ENCODE measurements at places on chromosomes 16 and 17.

DNA sequence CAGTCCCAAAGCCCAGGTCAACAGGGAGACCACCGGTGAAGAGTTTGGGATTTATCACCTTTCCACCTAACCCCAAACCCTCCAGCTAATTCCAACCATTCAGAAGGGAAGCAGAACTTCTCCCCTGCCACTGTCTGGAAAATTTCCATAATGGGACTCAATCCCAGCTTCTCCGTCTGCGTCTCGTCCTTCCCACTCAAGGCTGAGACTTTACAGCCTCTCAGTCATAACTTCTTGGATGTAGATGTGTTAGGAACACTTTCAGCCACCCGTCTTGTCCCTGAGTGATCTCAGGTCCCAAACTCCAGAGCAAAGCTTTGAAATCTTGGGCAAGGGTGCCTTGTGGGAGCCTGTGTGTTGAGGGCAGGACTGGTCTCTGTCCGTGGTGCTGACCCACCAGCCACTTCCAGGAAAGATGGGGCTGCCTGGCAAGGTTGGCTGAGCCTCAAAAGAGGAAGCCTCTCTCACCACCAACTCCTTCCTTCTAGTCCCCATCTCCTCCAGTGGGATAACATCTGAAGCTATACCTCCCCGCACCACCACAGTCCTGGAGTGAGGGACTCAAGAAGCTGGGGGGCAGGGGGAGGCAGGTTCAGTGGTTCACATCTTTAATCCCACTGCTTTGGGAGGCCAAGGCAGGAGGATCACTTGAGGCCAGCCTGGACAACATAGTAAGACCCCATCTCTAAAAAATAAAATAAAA, 9.3 kb downstream of the GAS2L2 start:
- DNase-seq: no peak

GRCh38 chr16:67865318-67865717, 7.5 kb upstream of the EDC4 start:
- no peak for DNase-seq

GRCh38 chr16:60478810-60479209, 1557.4 kb downstream of the CDH8 start:
- DNase-seq: no peak

DNA sequence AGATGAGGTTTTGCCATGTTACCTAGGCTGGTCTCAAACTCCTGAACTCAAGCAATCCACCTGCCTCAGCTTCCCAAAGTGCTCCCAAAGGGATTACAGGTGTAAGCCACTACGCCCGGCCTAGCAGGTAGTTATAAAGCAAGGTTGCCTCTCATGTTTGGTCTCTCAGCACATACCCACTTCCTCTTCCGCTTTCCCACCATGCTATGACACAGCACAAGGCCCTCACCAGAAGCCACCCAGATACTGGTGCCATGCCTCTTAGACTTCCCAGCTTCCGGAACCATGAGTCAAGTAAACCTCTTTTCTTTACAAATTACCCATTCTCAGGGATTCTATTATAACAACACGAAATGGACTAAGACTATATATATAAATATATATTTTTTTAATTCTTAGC, 143.6 kb downstream of the COPRS start:
- no peak for DNase-seq

Data from NCI-H774 (cell line).